Epithelial cell of proximal tubule (primary cell): ENCODE measurements at places on chromosomes 7 and 10. TPM values are rescaled to one million over a fixed set of nuclear protein-coding genes. Genes with fewer than 3 reads are reported as not detected.

MMP21 gene
- total RNA-seq: 0.06 TPM in 1 of 2 replicates, not detected in the other

HMX3 gene
- not detected in 2 replicates for total RNA-seq

CFAP58 gene
- 0.23 and 0.29 TPM in 2 replicates for total RNA-seq

ANKRD1 gene
- total RNA-seq: 72.2 and 127 TPM in 2 replicates

POM121 gene
- total RNA-seq: 6.6 and 9.8 TPM in 2 replicates

SPDYE5 gene
- total RNA-seq: not detected in 2 replicates

BEND7 gene
- 25.9 and 41.4 TPM in 2 replicates for total RNA-seq

TMEM213 gene
- 0.07 TPM in 1 of 2 replicates, not detected in the other for total RNA-seq

CYP2C19 gene
- not detected in 2 replicates for total RNA-seq

CHCHD1 gene
- 62.5 and 89.8 TPM in 2 replicates for total RNA-seq

ABCB1 gene
- 9.3 and 13.3 TPM in 2 replicates for total RNA-seq

CALHM1 gene
- not detected in 2 replicates for total RNA-seq

GRID1 gene
- 0.52 TPM in 1 of 2 replicates, not detected in the other for total RNA-seq

AVL9 gene
- total RNA-seq: 18.7 and 56.7 TPM in 2 replicates

GPR85 gene
- total RNA-seq: 0.22 TPM in 1 of 2 replicates, not detected in the other

CCDC3 gene
- total RNA-seq: 0.14 and 0.40 TPM in 2 replicates

KCND2 gene
- total RNA-seq: 0.07 and 0.12 TPM in 2 replicates

HEPACAM2 gene
- total RNA-seq: not detected in 2 replicates

MACC1 gene
- total RNA-seq: 12.4 and 33.2 TPM in 2 replicates

HOXA2 gene
- total RNA-seq: 0.69 and 2.0 TPM in 2 replicates

TMEM26 gene
- 0.07 and 0.23 TPM in 2 replicates for total RNA-seq

CH25H gene
- 1.1 TPM in 1 of 2 replicates, not detected in the other for total RNA-seq

GOLGA7B gene
- 0.12 and 0.43 TPM in 2 replicates for total RNA-seq

NRF1 gene
- 6.6 and 6.8 TPM in 2 replicates for total RNA-seq

AQP1 gene
- 0.72 and 2.1 TPM in 2 replicates for total RNA-seq

C7orf57 gene
- 0.22 TPM in 1 of 2 replicates, not detected in the other for total RNA-seq

LBX1 gene
- total RNA-seq: not detected in 2 replicates

RASA4B gene
- total RNA-seq: 1.4 and 2.3 TPM in 2 replicates

RPS24 gene
- 2,369 and 4,093 TPM in 2 replicates for total RNA-seq

SMKR1 gene
- 0.94 TPM in 1 of 2 replicates, not detected in the other for total RNA-seq

GNAI1 gene
- total RNA-seq: 30.0 and 33.6 TPM in 2 replicates

WNT8B gene
- total RNA-seq: not detected in 2 replicates

ACSM6 gene
- total RNA-seq: not detected in 2 replicates

PNLIPRP3 gene
- not detected in 2 replicates for total RNA-seq

SSBP1 gene
- total RNA-seq: 246 and 313 TPM in 2 replicates
